ENCODE measurements at places on chromosomes 1 and 21.
A peak's percentile ranks its signal among the peaks of the same experiment; 100 is the strongest.

DNA sequence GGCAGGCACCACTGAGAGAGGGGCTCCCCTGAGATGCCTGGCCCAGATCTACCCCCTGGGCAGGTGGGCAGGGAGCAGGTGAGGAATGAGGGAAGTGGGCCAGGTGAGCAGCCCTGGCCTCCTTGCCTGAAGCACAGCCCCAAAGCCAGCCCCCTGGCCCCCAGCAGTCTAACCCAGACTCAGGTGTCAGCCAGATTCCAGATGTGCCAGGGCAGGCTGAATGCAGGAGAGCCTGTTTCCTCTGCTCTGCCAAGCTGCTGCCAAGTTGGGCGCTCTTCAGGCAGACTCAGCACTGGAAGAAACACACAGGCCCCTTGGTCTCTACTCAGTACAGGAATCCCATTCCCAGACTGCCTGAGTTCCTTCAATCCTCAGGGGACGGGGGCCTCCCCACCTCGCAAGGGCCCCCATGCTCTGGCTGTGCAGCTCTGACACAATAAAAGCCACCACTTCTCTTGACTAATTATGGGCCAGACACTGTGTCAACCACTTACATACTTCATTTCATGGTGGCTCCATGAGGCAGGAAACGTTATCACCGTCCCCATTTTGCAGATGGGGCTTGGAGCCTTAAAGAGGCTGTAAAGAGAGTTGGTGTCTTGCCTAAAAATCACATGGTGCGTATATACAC lies 20.4 kb downstream of the ARHGEF19 start:
- no peak for DNase-seq

GRCh38 chr1:40911105-40911504 lies 48.9 kb upstream of the CITED4 start:
- no peak for DNase-seq

- DNase-seq: no peak
These were observed 10.5 kb downstream of the RASSF5 start for GRCh38 chr1:206517784-206518183.

DNA sequence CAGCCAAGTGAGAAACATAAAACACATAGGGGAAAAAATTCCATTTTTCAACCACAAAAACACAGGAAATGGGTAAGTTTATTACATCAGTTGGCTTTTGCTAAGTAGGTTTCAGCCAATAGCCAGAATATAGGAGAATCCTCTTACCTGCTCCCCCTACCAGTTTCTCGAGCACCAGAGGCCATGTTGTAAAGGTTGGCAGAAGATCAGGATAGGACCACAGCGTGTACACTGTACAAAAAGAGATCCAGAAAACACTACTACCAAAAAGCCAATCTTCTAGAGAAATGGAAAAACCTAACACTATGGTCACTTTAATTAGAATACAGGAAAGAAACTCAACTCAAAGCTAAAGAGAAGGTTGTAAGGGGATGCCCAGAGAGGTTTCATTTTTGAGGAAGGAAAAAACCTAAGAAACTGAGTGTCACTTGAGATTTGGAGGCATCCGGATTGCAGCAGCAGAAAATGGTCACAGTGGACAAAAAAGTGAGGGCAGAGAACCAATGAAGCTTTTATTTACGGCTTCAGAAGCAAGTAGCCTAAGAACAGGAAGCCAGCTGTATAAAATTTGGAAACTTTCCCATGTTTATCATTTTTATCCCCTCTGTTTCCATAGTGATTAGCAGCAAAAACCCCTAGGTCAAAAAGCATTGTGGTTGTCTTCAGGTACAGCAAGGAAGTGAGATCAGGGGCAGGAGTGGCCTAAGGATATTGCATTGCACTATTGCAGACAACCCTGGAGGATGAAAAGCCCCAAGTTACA lies 2.9 kb downstream of the EIF2D start:
- DNase-seq: no peak

DNA sequence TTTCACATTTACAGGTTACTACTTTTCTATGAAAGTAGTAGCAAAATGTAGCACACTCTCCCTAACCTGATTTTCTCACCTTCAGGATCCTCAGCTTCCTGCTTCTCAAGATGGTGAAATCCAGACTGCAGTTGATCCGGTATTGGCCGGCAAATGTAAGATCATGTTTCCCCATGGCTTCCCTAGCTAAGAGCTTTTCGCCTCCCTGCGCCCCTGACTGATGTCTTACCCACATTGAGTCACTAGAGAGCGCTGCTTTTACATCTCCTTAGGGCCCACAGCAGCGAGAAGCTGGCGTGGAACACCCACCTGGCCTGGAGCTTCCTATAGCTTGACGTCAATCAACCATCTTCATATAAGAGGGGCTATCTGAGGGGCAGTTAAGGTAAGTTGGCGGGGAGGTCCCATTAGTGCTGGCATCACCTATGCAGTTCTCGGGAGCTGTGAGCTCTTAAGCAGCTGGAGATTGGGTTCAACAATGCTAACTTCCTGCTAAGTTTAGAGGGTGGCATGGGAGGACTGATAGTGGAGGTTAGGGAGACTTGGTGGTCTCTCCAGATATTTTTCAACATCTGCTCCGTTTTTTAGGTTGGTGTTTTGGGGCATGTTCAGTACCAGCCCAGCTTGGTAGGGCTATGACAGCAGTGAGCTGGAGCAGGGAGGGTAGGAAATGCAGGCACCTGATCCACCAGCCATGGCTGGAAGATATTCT lies 5.5 kb downstream of the PTPN7 start:
- no peak for DNase-seq

- no peak for DNase-seq
These were observed 31.1 kb upstream of the SRP9 start for GRCh38 chr1:225746361-225747179.

GRCh38 chr1:237223419-237223818 lies 181.4 kb downstream of the RYR2 start:
- DNase-seq: no peak

DNA sequence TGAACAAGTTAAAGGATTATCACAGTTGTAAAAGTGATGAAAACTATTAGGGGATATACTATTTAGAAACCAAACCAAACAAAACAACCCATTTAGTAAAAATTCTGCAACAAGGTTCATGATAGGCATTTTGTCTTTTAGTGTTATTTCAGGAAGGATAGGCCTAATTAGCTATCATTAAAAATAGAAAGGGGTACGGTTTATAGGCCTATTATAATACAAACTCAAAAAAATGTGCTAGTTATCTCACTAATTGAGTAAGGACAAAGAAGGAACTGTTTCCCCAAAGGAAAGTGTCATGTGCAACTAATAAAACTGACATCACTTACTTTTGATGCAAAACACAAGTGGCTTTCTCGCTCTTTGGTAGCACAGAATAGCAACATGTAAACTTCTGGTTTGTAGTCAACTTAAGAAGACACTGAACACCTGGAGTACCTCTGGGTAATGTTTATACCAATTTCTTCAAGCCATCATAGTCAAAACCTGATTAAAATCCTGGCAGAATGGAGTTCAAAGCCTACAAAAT lies 28.5 kb downstream of the SLC16A1 start:
- no peak for DNase-seq

GRCh38 chr1:54107131-54107530 lies 45.7 kb downstream of the CDCP2 start:
- no peak for DNase-seq

GRCh38 chr1:32757213-32757895 lies 54.8 kb upstream of the SYNC start:
- DNase-seq: no peak

- DNase-seq: no peak
These were observed 7.3 kb downstream of the BMP8B start for GRCh38 chr1:39781349-39781715.

DNA sequence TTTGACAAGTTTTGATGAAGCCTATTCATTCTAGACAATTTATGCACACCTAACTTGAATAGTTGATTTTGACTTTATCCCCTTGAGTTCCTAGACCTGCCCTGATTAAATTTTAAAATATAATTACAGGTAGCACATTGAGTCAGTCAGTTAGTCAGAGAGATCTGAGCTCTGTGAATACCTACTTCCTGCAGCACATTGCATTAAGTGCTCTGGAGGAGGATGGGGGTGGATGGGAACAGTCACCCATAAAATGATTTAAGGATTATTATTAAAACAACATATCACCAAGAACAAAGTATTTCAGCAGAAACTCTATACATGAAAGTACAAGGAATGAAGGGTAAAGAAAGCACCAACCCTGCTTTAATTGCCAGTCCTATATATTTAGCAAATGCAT lies 11.8 kb upstream of the RPF1 start:
- no peak for DNase-seq

- no peak for DNase-seq
These were observed 36.0 kb upstream of the POFUT2 start for GRCh38 chr21:45323487-45324311.

- DNase-seq: no peak
These were observed 28.9 kb downstream of the PRDM16 start for GRCh38 chr1:3097861-3098260.

DNA sequence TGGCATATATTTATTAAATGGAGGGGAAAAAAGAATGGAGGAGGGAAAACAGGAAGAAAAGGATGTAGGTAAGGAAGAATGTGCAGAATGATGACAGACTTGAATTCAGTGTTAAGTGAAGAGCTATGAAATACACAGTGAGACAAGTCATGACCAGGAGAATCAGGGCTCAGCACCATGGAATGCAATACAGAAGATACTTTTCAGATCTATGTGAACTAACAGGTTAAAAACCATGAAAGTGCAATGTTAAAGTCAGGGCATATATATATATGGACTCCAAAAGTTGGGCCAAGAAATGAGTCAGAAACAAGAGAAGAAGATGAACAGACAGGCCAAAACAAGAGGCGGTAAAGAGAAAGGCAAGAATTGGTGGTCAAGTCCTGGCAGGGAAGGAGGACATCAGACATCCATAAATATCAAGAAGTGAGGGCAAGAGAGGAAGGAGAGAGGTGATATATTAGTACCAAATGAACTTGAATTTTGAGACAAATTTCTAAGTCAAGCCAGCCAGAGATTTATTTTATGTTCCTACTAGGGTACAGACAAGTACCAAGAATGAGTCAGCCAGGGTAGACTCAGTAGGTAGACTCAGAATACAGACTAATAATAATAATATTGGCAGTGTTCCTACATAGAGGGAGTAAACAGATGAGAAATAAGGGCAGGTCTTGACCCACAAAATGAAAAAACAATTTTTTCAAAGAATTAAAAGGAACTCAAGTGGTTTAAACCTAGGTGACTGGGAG lies 39.5 kb upstream of the MCOLN3 start:
- DNase-seq: no peak

DNA sequence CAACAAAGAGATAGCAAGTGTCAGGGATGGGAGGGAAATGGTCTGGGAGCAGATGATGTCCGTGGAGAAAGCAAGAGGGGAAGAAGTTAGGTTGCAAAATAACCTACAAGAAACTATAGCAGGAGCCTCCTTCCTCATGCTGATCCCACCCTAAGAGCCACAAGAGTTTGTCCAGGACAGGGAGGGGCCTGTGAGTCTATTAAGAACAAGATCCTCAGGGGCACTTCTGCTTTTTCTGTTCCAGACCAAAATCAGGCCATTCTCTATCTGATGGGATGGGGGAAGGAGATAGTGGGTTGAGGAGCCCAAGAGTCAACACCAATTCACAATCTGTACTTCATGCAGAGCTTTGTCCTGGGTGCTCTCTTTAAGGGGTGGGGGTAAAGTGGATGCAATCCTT lies 7.7 kb upstream of the ATP1A4 start:
- no peak for DNase-seq

DNA sequence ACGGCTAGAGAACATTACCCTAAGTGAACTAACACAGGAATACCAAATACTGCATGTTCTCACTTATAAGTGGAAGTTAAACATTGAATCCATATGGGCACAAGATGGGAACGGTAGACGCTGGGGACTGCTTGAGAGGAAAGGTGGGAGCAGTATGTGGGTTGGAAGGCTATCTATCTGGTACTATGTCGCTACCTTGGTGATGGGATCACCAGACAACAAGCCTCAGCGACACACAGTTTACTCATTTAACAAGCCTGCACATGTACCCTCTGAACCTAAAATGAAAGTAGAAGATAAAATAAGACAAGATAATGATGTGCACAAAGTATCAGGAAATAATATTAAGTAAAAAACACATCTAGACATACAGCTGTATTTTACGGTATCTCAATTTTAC lies 819 bp downstream of the PYHIN1 start:
- no peak for DNase-seq

- DNase-seq: no peak
These were observed 82.4 kb downstream of the RAB3GAP2 start for GRCh38 chr1:220189750-220190347.

- peak; percentile 50 for DNase-seq
These were observed 154.8 kb downstream of the SLC45A1 start for GRCh38 chr1:8472668-8473067.

DNA sequence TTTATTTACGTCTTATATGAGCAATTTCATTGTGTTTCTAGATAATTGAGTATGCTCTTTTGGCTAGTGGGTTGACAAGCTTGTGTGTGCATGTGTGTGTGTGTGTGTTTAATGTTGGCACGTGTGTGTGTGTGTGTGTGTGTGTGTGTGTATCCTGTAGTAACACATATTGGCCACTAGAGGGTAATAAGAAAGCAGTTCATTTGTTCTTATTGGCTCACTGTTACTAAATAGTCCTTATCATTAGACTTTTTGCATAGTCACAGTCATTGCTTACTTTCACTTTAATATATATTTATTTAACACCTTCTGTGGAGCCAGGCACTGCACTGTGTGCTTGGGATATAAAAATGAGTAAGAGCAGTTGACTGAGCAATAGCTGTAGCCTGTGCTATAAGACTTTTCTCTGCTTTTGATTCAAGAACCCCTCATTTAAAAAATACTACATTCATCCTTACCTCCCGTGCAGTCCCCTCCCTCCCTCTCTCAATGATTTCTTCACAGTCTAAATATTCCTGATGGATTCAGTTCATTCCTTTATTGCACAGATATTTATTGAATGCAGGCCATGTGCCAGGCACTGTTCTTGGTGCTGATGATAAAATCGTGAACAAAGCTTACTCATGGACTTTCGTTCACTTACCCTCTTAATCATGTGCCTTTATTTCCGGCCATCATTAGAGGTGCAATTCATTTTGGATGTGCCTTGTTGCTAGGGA lies 96.7 kb downstream of the DYRK1A start:
- peak; percentile 14 for DNase-seq

- DNase-seq: no peak
These were observed 142.3 kb upstream of the JUN start for GRCh38 chr1:58926152-58926551.

DNA sequence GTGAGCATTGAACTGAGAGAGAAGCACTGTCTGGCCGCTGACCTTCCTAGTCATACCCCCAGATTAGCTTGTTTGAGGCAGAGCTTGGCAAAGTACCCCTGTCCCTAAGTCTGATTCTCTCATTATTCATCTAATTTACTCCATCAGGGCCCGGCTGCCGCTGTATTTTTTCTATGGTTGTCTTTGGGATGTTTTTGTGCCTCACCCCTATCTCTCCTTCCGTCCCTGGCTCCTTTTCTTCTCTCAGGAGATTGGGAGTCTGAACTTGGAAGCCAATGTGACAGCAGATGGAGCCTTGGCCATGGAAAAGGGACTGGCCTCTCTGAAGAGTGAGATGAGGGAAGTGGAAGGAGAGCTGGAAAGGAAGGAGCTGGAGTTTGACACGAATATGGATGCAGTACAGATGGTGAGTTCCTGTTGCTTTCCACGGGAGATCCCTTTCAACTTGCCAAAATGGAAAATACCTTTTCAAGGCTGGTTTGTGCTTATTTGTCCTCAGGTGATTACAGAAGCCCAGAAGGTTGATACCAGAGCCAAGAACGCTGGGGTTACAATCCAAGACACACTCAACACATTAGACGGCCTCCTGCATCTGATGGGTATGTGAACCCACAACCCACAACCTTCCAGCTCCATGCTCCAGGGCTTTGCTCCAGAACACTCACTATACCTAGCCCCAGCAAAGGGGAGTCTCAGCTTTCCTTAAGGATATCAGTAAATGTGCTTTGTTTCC lies 53.9 kb downstream of the LAMC2 start:
- no peak for DNase-seq

- no peak for DNase-seq
These were observed 27.2 kb downstream of the MRPL37 start for GRCh38 chr1:54227091-54227602.

All from stimulated activated CD4-positive, alpha-beta T cell treated with anti-CD3 and anti-CD28 coated beads, Interleukin-2, amount 100 ng/mL, for 4 hours (primary cell).